Stimulated activated CD8-positive, alpha-beta memory T cell treated with anti-CD3 and anti-CD28 coated beads, Interleukin-15, amount 100 ng/mL, for 4 hours (primary cell): ENCODE measurements at places on chromosomes 5 and 9.

GRCh38 chr9:37036776-37037502 lies 2.9 kb upstream of the PAX5 start:
- no peak for DNase-seq

DNA sequence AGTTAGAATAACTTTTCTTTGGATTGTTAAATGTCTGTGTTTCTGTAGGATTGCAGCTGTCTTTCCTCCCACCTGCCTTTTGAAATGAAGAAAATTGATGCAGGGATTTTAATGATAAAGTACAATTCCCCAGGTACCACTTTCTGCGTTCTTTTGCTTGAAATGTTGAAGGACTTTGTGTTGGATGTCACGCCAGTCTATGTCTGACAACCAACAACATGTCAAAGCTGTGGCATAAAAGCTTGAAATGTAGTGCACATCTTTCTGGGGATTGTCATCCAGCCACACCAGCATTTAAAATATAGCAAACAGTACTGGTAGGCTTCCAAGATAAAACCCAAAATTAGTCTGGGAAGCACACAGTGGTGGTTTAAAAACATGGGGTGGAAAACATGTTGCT lies 381.4 kb downstream of the TMEM161B start:
- DNase-seq: no peak

- DNase-seq: no peak
Observed at GRCh38 chr5:79241535-79241979, 5.6 kb downstream of the JMY start.

DNA sequence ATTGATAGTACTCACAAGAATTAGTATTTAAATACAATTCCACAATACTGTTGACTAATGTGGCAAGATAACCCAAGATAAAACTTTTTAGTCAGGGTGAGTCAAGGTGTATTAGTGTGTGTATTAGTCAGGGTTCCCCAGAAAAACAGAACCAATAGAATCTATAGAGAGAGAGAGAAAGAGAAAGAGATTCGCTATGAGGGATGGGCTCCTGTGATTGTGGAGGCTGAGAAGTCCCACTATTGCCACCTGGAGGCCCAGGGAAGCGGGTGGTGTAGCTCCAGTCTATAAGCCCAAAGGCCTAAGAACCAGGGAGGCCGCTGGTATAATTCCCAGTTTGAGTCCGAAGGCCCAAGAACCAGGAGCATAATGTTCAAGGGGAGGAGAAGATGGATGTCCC lies 10.0 kb upstream of the SHISAL2B start:
- no peak for DNase-seq

DNA sequence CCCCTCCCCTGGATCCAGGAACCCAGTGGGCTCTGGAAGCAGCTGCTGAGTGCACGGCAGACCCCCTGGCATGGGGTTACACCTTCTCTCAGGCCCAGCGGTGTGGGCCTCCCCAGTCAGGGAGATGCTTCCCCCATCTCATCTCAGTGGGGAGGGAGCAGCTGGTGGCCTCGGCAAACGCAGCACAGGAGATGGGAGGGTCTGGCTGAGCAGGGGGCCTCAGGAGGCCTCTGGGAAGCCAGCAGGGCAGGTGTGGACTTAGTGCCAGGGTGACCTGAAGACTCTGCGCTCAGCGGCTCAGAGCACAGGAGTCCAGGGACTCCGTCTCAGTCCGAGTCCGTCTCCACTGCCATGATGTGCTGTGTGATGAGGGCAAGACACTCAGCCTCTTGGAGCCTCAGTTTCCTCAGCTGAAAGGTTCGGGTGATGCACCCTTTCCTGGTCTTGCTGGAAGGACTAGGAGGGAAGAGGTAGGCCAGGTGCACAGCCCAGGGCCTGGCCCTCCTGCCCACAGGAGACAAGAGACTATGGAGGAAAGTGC lies 100.6 kb downstream of the GTF3C4 start:
- no peak for DNase-seq

- no peak for DNase-seq
Observed at GRCh38 chr5:74430631-74431289, 209.8 kb downstream of the ENC1 start.

DNA sequence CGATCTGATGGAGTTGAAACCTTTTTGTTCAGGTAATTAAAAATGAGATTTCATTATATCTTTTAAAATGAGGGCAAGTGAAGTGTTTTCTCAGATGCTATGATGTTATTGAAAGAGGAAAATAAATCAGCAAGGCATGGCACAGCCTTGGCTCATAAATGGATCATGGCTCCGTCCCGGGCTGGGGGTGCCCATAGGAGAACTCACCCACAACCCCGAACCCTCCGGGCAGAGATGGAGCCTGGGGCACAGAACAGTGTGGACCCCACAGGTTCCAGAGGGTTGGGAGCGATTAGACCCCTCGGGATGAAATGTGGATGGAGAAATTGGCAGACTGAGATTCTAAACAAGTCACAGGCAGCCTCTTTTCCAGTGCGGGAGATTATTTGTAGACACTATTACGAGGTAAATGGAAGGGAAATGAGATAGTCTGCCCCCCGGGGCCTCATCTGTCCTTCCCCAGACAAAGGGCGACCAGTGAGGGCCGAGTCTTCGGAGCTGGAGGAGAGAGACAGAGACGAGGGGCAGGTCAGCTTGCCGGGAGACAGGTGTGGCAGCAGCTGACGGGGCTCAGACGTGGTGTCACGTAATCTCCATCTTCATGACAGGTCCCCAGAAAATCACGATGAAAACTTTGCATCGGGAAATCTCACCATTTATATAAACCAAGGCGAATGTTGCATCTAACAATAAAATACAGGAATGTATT lies 33.7 kb downstream of the NDUFS6 start:
- DNase-seq: no peak

GRCh38 chr9:80507611-80508010 lies 935.8 kb downstream of the TLE4 start:
- DNase-seq: no peak

DNA sequence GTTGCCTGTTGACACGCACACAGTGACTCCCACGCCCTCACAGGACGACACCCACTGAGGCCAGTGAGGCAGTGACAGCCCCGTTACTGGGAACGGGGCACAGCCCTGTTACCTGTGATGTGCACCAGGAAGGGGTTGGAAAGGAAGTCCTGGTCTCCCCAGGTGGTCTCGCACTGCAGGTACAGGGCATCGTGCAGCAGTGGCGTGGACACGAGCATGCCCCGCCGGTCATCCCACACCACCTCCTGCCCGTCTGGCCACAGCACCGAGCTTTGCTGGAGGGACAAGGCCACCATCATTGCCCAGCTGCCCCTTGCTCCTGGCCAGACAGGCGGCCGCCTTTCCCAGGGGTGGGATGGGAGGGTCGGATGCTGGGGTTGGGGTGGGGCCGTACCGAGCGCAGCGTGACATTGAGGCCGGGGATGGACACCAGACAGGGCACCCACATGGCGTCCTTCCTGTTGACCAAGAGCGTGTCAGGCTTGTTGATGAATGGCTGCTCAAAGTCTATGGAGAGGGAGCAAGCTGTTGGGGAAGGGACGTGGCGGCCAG lies 19.5 kb downstream of the FLT4 start:
- DNase-seq: no peak

DNA sequence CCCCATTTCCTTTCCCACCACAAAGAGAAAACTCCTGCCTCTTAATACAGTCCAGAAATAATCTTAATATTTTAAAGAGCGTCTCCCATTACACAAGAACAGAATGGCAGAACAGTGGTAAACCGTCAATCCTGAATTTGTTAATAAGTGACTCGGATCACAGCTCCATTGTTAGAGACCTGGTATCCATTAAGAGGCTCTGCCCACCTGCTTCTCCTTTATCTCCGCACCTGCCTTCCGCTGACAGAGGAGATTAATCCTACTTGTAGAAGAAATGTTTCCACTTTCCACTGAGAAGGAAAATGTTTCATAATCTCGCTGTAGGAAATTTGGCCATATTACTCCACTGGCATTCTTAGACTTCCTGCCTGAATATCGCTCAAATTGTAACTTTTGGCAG lies 1493.2 kb downstream of the MAT2B start:
- no peak for DNase-seq

DNA sequence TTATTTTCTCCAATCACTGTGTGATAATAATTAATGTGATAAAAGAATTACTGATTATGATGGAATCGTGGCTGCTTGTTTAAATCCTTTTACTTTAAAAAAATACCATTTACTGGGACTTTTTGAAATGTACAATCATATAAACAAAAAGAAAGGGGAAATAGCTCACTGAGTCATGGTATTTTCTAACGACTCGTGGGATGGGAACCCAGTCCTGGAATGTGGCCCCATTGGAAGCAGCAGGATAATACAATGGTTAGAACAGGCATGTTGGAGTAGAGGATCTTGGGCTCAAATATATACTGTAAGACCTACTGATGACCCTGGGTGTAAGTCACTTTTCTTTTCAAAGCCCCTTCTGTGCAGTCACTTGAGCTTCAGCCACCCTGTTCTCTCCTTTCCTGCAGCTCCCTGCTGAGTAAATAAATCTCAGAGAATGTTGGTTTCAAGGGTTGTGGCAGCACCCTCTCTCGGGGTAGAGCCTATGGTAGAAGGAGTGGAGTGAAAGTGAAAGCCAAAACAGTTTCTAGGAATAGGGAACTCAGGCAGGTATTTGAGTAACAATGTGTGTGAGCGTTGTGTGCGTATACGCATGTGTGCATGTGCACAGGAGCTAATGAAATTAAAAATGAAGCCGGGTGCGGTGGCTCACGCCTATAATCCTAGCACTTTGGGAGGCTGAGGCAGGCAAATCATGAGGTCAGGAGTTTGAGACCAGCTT lies 40.8 kb upstream of the LARP1 start:
- no peak for DNase-seq

GRCh38 chr5:10457682-10458574 lies 16.2 kb downstream of the ROPN1L start:
- DNase-seq: no peak

DNA sequence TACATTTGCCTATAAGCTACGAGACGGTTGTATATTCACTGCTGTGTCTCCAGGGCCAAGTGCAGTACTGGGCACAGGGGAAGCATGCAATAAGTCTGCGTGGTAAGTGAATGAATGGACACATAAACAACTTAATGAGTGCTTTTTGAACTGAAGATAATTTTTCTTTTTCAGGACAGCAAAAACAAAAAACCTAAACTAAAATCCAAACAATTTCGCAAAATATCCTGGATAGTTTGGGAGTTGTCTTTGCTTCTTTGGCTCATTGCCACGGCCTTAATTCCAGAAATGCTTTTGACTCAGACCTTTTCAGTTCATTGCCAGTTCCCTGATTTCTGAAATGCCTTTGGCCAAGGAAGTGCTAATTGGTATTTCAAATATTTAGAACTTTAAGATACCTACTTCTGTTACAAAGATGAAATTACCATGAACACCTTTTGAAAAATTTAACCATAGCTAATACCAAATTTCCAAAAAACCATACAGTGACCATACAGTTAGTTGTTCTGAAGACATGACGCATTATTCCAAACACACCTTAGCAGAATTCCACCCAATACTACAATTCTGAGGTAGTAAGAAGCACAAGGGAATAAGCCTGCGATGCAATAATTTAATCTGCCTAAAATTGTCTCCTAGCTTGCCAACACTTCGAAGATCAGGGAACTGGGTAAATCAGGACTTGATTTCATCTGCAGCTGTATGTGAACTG lies 42.8 kb downstream of the TEK start:
- no peak for DNase-seq

DNA sequence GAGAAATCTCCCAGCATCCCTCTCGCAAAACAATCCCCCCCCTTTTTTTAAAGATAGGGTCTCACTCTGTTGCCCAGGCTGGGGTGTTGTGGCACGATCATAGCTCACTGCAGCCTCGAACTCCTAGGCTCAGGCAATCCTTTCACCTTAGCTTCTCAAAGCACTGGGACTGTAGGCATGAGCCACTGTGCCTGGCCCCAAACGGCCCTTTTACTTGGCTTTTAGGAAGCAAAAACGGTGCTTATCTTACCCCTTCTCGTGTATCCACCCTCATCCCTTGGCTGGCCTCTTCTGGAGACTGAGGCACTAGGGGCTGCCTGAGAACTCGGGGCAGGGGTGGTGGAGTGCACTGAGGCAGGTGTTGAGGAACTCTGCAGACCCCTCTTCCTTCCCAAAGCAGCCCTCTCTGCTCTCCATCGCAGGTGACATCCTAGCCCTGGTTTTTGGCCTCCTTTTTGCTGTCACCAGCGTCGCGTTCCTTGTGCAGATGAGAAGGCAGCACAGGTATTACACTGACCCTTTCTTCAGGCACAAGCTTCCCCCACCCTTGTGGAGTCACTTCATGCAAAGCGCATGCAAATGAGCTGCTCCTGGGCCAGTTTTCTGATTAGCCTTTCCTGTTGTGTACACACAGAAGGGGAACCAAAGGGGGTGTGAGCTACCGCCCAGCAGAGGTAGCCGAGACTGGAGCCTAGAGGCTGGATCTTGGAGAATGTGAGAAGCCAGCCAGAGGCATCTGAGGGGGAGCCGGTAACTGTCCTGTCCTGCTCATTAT lies 6.8 kb downstream of the CA9 start:
- no peak for DNase-seq

DNA sequence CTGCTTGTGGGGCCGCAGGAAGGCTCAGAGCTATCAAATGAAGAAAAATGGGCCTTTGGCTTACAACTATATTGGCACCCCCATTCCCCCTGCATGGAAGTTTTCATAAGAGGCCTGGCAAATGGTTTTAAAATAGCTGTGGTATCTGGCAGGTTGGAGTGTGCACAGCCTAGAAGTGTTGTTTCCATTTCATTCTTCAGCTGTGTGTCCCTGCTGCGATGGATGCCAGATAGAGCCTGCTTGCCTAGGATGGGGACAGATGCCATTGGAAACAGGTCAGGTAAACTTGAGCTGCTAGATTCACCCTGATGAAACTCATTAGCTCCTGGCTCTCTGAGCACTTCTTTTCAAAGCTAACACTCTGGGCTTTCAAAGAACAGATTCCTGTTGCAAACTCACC lies 183.3 kb downstream of the IRX1 start:
- DNase-seq: no peak

DNA sequence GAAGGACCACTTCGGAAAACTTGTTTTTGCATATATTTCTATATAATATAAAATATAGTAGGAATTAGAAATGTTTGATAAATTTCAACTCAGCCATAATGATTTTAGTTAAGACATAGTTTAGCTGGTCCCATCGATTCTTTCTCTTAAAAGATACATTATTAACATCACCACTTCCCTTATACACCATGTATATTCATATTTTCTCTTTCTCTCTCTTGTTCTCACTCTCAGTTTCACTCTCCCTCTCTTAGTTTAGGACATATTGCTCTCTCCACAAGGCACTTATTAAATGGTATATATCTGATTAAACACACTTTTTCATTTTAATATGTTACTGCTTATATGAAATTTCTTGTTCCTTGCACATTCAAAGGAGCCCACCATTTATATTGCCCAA lies 90.1 kb upstream of the RASEF start:
- DNase-seq: no peak

GRCh38 chr5:95619514-95620029 lies 315 bp upstream of the GPR150 start:
- DNase-seq: no peak

DNA sequence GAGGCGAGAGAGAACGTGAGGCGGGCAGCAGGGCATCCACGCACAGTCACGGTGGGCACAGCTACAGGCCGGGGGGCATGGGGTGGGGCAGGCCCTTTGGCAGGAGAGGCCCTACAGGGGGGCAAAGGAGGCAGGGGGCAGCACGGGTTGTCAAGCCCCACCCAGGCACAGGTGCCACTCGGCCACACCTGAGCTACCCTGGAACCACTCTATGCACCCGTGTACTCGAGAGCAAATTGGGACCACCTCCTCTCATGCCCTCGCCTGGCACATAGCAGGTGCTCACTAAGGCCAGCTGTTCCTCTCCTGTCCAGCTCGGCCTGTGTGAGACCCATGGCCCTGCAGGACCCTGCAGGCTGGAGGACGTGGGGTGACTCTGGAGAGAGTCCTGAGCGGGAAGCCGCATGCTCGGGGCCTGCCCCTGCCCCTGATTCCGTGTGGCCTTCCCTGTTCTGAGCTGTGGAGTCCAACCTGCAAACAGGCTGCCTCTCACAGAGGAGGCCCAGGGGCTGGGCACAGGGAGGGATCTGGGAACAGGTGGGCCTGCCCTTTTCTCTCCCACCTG lies 31.4 kb upstream of the SARDH start:
- no peak for DNase-seq
